ENCODE measurements at places on chromosomes 11 and 22.

DNA sequence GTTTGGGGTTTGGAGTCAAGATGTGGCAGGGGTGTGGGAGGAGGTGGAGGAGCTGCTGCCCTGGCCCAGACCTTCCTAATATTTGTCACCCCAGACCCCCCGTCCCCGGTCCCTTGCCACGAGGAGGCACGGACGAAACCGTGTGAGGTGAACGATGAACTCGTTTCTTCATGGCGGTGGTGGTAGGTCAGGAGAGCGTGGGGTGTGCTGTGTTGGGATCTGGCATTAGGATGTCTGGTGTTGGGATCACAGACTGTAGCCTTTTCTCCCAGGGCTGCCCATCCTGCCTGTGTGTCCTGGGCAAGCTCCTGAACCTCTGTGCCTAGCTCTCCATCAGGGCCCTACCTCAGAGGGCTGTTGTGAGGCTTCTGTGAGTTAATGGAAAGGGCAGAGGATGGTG is 8.4 kb downstream of the MAPK8IP2 start:
- no peak for DNase-seq

- no peak for DNase-seq
Observed at GRCh38 chr11:129416080-129416820, 40.6 kb downstream of the BARX2 start.

DNA sequence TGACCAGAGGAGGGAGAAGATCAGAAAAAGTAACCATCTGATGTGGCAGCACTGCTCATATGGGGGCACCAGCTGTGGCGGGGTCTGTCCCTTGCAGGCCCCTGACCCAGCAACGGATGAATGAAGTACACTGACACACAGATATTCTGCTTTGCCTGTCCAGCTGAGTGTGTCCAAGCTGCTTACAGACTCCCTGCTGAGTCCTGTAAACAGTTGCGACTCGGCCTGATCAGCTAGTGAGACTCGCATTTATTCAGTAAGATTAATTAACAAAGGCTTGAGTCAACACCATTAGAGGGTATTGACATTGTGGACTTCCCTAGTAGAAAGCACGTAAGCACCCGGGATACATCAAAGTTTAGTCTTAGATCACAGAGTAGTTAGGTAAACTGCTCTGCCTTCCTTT is 15.3 kb upstream of the OR10D3 start:
- no peak for DNase-seq

GRCh38 chr11:91981995-91982394 is 242.6 kb upstream of the FAT3 start:
- DNase-seq = no peak

GRCh38 chr22:32999039-32999815 is 59.0 kb downstream of the SYN3 start:
- DNase-seq = no peak

GRCh38 chr11:2261436-2262230 is 8.8 kb downstream of the ASCL2 start:
- no peak for DNase-seq

DNA sequence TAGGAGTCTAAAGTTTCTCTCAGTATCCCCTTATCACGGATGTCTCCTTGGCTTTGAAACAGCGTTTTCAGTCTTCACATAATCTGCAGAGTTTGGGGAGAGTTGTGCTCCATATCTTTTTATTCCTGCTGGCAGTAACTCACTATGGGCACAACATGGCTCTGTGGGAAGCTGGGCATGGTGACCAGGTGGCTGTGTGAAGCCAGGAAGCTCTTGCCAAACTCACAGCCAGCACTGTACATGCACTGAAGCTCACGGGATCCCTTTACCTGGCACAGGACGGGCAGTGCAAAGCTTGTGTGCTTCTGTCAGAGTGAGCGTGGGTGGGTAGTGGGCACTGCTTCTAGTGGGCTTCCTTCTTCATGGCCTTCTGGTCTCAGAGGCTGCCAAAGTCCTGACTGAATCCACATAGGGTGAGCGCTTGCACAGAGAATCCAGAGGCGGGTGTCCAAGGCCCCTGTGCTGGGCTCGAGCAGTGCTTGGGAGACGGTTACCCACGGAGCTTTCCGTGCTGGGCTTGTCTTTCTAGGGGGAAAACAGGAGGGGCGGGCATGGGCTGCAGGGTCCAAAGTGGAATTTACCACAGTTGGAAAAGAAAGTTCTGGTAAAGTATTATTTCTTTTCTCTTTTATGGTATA is 10.8 kb upstream of the KDM4E start:
- DNase-seq = no peak

DNA sequence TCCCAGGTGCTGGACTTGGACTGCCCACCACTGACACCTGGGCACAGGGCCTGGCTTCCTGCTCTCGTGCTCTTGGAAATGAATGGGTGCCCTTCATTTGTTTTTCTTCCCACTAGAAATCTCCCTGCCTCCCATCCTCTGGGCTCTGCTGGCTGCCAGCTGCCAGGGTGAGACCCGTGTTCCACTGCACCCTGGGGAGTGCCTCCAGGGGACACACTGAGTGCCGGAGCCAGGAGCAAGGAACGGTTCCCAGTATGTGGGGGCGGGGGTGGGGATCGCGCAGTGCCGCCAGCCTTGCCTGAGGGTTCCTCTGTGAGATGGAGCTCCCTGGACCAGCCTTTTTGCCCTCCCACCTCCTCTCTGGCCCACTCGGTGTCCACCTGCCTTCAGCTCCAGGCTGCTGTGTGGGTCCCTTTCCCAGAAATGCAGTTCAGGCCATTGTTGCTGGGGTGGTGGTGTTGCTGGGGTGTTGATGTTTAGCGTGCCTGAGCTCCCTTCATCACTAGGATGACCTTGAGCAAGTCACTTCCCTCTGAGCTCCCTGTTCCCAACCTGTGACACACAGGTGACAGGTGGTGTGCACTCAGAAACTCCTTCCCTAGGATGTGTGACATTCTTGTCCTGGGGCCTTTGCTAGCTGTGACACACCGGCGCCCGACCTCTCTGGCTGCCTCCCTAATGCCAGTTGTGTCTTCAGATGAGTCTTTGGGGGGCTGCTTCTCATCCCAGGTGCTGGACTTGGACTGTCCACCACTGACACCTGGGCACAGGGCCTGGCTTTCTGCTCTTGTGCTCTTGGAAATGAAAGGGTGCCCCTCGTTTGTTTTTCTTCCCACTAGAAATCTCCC is 72.1 kb downstream of the MED15 start:
- DNase-seq = no peak

DNA sequence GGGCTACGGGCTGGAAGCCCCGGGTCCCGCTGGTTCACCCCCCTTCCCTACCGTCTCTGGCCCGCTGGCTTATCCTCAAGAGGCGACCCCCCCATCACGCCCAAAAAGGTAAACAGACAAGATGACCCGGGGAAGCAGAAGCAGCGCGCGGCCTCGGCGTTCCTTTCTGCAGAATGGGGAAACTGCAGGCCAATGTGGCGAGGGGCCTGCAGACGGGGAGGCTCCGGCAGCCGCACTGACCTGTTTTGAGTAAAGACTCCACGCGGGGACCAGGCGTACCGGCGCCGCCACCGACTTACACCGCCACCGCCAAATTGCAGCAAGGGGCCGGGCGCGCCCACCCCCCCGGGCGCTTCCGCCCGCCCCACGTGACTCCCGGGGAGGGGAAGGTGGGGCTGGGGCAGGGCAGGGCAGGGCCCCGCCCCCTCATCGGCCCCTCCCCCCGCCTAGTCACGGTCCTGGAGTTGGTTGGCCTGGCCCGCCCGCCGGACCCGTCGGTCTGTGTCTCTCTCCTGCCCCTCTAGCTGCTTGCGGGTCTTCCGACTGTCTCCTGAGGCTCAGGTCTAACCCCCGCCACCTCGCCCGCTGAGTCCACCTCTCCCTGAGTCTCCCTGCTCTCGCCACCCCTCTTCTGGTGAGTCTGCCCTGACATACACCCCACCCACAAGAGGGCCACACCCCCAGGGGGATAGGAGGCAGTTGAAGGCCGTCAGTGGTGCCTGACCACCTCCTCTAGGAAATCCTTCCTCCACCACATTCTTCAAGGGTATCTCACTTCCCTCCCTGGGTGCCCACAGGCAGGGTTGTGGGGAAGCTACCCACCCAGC is at the start of gene ARAP1:
TSS of gene ARAP1 (minus strand) at position 321 of the 827 bp plus-strand sequence. CDS start 25,280 bp downstream, outside the sequence.
- DNase-seq = peak; percentile 58

DNA sequence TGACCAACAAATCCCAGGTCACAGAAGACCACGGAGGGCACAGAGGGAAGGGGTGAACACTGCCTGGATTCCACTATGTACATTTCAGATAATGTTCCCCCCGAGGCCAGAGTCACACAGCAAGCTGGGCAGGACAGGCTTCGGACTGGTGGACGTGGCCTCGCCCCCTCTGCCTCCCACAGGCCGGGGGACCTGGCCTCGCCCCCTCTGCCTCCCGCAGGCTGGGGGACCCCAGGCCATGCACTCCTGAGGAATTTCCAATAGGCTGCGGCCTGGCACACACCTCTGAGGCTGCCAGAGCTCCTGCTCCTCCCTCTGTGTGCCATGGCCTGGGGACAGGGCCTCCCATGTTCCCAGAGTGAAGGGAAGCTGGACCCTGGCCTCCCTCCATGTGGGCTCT is 1352.8 kb downstream of the BRD1 start:
- DNase-seq = no peak

- DNase-seq = no peak
Observed at GRCh38 chr11:57301711-57302423, 22.9 kb downstream of the TNKS1BP1 start.

DNA sequence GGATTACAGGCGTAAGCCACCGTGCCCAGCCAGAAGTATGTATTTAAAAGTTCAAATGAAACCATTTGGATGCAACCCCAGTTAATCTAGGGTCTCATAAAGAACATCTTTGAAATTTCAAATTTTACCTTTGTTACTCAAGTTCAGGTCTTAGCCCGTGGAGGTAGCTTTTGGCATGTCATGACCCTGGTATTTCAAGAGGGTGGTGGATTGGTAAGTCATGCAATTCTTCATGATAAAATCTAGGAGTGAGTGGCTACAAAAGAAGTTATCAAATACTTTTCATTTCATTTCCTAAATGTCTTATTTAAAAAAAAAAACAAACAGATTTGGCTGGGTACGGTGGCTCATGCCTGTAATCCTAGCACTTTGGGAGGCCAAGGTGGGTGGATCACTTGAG is 80.6 kb downstream of the ABTB2 start:
- DNase-seq = no peak

- peak; percentile 61 for DNase-seq
Observed at GRCh38 chr11:65524741-65525545, at the start of gene SCYL1. SCYL1 (plus strand) TSS chr11:65525083; CDS start chr11:65525154, 71 bp downstream.

- no peak for DNase-seq
Observed at GRCh38 chr11:128535468-128536457, 51.6 kb downstream of the ETS1 start.

GRCh38 chr11:110928391-110928790 is 216.2 kb upstream of the ARHGAP20 start:
- no peak for DNase-seq

GRCh38 chr11:111949519-111950426 is 12.6 kb downstream of the DIXDC1 start:
- DNase-seq = no peak

GRCh38 chr11:5324197-5324596 is at the start of gene OR51B2:
OR51B2 (minus strand) TSS chr11:5324297; CDS start chr11:5324297, 0 bp downstream.
- DNase-seq = no peak

DNA sequence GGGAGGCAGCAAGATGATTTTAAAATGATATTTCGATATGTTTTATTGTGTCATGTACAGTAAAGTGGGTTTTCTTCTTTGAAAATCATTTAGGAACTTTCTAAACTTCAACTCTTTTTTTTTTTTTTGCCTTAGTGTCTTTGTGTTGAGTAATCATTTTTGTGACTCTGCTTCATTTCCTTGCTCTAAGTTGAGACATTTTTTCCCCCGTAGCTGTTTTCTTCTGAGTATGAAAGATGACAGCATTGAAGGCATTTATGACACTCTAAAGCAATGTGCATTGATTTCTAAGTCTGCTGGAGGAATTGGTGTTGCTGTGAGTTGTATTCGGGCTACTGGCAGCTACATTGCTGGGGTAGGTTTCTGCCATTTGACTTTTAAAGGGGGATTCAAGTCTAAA is 23.5 kb downstream of the RRM1 start:
- no peak for DNase-seq

- DNase-seq = no peak
Observed at GRCh38 chr11:131668500-131669400, 298.3 kb downstream of the NTM start.

- DNase-seq = no peak
Observed at GRCh38 chr22:45818424-45819085, 146.9 kb downstream of the ATXN10 start.

DNA sequence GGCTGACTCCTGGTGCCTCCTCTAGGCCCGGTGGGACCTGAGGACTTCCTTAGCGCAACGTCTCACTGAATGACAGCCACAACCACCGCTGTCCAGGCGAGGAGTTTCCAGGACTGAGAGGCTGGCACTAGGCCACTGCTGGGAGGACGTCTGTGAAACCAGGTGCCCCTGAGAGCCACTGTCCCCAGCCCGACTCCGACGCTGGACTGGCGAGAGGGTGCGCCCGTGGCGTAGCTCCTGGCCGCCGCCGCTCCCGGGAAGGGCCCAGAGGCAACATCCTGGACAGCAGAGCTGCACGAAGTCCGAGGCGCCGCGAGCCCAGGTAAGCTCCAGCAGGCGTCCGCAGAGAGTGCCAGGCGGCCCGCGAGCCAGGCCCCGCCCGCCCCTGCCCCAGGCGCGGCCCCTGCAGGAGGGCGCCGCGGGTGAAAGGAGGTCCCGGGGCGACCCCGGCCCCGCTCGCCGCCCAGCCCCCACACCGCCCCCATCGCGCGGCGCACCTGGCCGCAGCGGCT is 525 bp downstream of the DGCR2 start:
- DNase-seq = no peak

GRCh38 chr11:75279273-75279672 is 38.7 kb downstream of the TPBGL start:
- no peak for DNase-seq

- no peak for DNase-seq
Observed at GRCh38 chr11:32034680-32035079, 56.2 kb upstream of the RCN1 start.

DNA sequence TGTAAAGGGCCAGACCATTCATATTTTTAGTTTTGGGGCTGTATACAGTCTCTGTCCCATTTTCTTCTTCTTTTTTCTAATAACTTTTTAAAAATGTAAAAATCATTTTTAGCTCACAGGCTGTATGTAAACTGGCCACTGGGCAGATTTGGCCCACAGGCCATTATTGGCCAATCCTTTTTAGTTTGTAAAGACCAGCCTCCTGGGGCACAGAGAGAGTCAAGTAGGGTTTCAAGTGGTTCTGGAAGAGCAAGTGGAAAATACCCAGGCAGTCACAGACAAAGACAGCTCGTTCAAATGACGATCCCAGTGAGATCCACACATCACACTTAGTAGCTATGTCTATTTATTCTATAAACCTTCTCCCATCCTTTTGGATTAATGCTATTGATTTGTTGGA is 150.2 kb upstream of the ARHGAP20 start:
- DNase-seq = no peak
